Peyer's patch (tissue), 4 donors: ENCODE measurements at places on chromosomes 2 and 18. TPM values are rescaled to one million over a fixed set of nuclear protein-coding genes. Genes with fewer than 3 reads are reported as not detected.
A peak's percentile ranks its signal among the peaks of the same experiment; 100 is the strongest.

DNA sequence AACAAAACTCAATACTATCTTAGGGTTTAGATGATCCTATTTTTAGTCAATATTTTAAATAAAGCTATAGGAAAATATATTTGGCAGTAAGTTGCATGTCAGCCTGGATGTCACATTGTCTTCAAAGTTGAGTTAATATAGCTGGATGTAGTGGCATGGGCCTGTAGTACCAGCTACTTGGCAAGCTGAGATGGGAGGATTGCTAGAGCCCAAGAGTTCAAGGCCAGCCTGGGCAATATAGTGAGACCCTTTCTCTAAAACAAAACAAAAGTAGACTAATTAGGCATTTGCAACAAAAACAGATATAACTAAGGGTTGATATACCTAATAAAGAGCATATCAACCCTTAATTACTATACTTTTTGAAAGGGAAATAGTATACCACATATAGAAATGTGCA lies 254.6 kb upstream of the KCNJ3 start:
- DNase-seq: no peak

DNA sequence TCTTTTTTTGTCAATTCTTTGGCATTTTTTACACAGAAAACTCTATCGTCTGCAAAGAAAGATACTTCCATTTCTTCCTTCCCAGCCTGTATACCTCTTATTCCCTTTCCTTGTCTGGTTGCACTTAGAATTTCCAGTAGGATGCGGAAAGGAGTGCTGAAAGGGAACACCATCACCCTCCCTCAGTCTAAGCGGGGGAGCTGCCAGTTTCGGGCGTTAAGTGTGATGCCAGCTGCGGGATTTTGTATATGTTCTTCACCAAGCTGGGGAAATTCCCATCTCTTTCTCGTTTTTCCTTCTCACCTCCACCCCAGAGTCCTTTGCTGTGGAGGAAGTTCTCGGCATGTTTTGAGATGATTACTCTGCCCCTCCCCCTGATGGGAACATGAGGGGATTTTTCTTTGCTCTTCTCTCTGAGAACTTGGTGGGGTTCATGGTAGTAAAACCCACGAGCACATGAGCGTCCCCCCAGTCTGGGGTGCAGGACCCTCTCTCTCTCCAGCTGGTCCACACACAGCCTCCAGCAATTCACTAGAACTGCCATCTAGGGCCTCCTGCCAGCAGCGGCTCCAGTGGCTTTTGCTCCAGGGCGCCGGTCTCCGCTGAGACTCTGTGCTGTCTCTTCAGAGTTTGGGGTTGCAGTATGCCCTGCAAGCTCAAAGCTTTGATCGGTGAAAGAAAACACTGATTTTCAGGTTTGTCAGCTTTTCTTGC lies 15.5 kb downstream of the AQP12A start:
- DNase-seq: no peak

DNA sequence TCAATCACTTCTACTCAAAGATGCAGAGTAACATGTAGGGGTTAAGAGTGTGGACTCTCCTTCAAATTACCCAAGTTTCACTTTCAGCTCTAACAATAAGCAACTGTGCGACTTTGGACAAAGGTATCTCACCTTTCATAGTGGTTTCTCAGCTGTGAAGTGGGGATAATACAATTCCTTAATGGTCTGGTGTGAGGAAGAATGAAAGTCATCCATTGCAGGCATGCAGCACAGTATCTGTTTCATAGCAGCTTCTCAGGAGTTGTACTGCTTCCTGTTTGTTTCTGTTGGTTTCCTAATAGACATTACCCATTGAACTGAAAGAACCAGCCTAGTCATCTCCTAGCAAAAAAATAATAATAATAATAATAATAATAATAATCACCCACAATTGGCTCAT lies 74.4 kb downstream of the DDX18 start:
- DNase-seq: no peak

DNA sequence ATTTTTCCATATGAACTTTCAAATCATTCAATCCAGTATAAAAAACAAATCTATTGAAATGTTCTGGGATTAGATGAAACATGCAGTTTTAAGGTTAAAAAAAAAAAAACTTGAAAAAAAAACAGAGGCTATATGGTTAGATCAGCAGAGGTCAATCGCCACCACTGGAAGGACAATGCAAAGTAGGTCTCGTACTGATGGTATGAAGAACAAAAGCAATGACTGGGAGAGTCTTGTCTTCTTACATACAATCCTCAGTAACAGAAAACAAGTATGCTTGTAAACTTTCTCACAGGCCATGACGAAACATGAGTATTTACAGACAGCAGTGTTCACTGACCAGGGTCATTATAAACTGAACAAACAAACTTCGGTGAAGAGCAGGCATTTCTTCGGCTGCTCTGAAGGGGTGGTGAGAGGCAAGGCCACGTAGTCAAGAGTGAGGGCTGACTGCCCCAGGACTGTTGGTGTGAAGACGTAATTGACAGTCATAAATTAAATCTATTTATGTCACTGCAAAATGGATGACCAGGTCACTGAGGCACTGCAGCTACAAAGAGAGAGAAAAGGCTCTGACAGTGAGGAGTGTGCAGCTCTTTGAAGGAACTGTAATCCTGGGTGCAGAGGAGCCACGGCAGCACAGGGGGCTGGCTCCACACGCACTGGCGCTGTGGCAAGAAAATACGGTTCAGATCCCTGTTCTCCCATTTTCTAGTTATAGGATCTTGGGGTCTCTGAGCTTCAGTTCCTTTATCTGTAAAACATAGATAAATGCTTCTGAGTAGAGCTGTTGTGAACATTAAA lies 60.0 kb downstream of the NXPH2 start:
- DNase-seq: no peak

- no peak for DNase-seq
Observed at GRCh38 chr2:233764761-233765160, 4.7 kb downstream of the UGT1A1 start.

DNA sequence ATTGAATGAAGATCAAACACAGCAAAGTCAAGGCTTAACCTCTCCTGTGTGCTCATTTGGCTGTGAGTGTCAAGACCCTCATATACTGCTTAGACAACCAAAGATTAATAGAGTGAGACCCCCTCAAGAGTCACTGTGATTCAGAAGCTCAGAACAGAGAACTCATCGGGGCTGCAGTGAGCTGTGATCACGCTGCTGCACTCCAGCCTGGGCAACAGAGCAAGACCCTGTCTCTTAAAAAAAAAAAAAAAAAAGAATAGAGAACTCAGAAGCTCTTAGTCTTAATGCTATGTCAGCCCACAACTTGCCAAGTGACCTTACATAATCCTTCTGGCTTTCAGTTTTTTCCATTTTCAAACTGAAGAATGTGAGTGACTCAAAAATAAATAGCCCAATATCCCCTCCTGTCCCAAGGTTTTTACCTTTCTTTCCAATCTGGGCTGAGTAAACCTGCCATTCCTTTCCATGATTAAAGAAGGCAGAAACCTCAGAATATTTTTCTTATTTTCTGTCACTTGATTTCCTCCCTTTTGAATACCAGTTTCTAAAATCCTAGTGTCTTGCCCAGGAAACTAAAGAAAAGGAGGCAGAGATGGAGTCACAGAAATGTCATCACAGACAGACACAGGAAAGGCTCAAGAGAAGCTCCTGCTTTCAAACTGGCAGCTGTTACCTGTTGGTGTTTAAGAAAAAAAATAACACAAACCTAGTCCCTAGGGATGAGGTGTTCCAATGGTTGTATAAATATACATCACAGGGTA lies 102.4 kb downstream of the CACNB4 start:
- DNase-seq: no peak

RAPGEF4 gene
- 73.4 TPM for total RNA-seq

GRCh38 chr2:165793161-165793778 lies 777 bp downstream of the GALNT3 start:
- DNase-seq: peak; percentile 65

DNA sequence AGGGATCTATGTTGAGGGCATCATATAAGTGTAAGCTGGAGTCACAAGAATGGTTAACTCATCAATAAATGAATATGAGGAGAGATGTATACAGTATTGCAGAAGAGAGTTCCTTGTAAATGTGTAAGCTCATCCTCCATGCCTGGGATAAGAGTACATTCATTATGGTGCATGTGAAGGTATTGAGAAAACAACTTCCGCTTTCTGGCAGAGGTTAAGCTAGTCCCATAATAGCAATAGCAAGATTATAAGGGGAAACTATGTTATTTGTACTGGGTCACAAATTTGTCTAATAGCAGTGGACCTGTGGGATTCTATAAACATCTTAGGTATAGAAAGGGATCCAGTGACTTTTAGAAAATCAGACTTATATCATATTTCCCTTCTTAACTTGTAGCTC lies 44.1 kb downstream of the SCN2A start:
- DNase-seq: no peak

CARF gene
- total RNA-seq: 8.2 TPM

C1GALT1C1L gene
- total RNA-seq: not detected

DNA sequence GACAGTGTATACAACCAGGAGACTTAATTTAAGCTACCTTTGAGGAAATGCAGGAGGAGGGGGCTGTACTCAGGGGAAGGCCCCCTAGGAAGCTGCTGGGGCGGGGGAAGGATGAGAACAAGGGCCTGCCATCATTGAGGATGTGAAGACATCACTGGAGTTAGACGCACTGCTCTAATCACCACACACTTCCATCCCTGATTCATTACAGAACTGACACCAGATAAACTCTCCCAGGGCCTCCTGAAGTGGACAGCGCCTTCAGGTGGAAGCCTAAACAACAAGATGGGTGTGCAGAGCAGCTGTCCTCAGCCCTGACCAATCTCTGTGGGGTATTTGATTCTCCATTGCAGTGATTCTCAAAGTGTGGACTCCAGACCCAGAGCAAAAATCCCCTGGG lies 30.6 kb upstream of the SLC35G4 start:
- DNase-seq: no peak

SMAD2 gene
- 40.2 TPM for total RNA-seq

GRCh38 chr2:24049485-24050021 lies at the start of gene FKBP1B:
FKBP1B (plus strand) TSS chr2:24049741; CDS start chr2:24049850, 109 bp downstream.
- DNase-seq: peak; percentile 85

HOXD13 gene
- total RNA-seq: not detected

DNA sequence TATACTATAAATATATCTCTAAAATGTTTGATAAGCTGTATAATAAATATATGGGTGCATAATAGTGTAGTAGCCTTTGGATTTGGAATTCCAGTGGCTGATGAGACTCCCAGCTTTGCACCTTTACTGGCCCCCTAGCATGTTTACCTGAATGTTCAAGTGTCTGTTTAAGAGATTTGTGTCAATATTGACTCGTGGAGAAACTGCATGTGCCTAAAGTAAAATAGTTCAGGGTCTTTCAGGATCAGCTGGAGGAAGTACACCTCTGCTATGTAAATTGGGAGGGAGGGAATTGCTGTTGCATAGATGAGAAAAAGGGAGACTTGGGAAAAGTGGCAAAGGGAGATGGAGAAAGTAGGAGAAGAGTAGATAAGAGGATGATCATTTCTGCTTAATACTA lies 23.9 kb downstream of the ME2 start:
- DNase-seq: no peak

- DNase-seq: peak; percentile 58
Observed at GRCh38 chr2:71801969-71802368, 345.7 kb downstream of the CYP26B1 start.

GRCh38 chr2:160486341-160486740 lies 7.3 kb downstream of the RBMS1 start:
- DNase-seq: no peak

MC4R gene
- not detected for total RNA-seq

- DNase-seq: no peak
Observed at GRCh38 chr2:215887303-215887702, 126.0 kb downstream of the MREG start.

DNA sequence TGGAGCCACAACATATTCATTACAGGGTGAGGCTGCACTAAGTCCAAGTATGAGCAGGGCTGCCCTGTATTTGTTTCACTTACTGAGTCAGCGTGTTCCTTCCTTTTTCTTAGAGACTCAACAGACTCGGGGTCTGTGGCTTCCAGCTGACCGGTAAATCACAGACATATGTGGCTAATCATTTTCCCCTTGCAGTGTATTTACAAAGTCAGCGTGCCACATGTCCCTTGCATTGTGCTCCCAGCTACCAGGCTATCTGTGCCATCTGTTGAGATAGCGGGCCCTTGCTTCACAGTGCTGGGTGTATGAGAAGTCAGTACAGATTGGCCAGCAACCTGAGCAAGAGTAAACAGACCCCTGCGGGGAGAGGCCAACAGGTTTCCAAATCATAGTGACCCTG lies 254.3 kb downstream of the LRRTM1 start:
- DNase-seq: no peak

- no peak for DNase-seq
Observed at GRCh38 chr2:29014331-29014730, 33.2 kb downstream of the TOGARAM2 start.

WNT6 gene
- total RNA-seq: not detected

- DNase-seq: no peak
Observed at GRCh38 chr2:20723543-20723942, 56.6 kb downstream of the GDF7 start.

- DNase-seq: no peak
Observed at GRCh38 chr2:55910077-55910476, 13.5 kb downstream of the EFEMP1 start.

DNA sequence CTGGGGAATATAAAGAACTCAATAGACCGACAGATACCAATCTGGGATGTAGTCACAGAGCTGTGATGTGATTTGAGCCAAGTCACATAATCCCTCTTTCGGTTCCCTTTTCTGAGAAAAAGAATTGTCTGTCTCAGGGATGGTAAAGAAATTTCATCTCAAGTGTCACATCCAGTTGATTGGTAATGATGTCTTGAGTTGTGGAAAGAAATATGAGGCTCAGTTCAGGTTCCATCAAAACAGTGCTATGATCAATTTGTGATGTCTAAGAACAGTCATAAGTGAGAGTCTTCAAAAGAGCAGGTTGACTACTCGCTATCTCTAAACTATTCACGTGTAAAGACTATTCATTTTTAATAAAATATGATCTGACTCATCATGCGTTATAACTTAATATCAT lies 223.3 kb downstream of the METTL4 start:
- DNase-seq: no peak

DNA sequence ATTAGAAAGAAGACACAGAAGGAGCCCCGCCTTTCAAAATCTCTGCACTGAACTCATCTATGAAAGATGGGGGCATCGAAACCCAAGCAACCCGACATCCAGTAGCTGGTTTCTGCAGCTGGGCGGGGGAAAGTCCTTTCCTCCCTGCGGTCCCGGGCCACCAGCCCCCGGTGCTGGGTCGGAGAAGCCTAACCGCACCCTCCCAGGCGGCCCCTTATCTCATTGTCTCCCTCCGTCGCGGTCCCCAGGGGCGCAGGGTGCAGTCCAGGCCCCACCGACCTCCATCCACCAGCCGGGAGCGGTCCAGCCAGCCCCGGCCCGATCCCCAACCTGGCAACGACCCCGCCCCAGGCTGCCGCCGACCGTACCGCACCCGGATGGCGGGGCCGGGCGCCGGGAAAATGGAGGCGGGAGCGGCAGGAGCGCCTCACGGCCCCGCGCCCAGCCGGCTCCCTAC lies 452 bp downstream of the RAPH1 start:
- no peak for DNase-seq

- no peak for DNase-seq
Observed at GRCh38 chr2:196489371-196489770, 150.1 kb upstream of the CCDC150 start.

GRCh38 chr2:188577231-188577630 lies 285.6 kb downstream of the GULP1 start:
- DNase-seq: no peak

STK36 gene
- total RNA-seq: 67.8 TPM

- DNase-seq: no peak
Observed at GRCh38 chr18:11114653-11115052, 34.7 kb downstream of the PIEZO2 start.

PTPRN gene
- 4.9 TPM for total RNA-seq
